ENCODE measurements at places on chromosomes 13 and 19.

DNA sequence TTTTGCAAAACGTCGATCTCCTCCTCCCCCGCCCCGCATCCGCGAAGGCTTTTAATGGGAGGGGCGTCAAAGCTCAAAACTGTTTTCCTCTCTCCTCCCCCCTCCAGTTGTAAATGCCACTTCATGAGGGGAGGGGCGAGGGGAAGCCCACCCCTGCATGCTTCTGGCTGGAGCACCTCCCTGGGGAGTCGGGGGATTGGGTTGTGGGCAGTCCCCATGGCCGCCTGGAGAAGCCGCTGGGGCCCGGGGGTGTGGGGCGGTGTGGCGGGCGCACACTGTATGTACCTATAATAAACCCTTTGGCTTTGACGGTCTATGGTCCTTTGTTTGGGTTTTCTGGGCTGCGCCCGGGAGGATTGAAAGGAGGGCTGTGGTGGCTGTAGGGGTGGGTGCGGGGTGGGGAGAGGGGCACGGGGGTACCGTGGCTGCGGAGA lies 505 bp upstream of the SHKBP1 start:
- no peak for DNase-seq

DNA sequence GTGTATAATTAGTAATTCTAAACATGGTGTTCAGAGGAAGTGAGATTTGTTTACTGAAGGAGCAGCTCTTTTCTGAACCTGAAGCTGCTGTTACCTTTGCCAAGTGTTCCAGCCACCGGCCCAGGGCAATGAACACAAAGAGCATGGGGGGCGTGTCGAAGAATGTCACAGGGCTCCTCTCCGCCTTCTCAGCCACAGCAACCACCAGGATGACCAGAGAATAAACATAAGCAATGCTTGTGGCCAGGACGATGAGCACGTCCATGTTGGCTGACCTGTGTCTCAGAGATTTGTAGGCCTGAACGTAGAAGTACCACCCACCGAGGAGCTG lies 53.1 kb downstream of the ATP7B start:
- DNase-seq: no peak

DNA sequence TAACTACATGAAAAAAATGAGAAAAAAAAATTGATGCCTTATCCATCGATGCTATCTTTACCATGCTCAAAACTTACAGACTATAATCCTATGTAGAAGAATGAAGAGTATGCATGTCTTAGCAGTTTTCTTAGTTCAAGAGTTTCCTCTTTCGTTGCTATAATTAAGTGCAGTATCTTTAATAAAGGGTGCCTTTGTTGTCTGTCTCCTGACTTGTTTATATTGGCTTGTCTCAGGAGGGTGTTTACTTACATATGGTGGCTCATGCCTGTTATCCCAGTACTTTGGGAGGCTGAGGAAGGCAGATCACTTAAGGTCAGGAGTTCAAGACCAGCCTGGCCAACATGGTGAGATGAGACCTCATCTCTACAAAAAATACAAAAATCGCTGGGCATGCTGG lies 44.3 kb downstream of the MTMR6 start:
- no peak for DNase-seq

GRCh38 chr13:62482351-62482750 lies 1066.7 kb upstream of the PCDH20 start:
- DNase-seq: no peak

DNA sequence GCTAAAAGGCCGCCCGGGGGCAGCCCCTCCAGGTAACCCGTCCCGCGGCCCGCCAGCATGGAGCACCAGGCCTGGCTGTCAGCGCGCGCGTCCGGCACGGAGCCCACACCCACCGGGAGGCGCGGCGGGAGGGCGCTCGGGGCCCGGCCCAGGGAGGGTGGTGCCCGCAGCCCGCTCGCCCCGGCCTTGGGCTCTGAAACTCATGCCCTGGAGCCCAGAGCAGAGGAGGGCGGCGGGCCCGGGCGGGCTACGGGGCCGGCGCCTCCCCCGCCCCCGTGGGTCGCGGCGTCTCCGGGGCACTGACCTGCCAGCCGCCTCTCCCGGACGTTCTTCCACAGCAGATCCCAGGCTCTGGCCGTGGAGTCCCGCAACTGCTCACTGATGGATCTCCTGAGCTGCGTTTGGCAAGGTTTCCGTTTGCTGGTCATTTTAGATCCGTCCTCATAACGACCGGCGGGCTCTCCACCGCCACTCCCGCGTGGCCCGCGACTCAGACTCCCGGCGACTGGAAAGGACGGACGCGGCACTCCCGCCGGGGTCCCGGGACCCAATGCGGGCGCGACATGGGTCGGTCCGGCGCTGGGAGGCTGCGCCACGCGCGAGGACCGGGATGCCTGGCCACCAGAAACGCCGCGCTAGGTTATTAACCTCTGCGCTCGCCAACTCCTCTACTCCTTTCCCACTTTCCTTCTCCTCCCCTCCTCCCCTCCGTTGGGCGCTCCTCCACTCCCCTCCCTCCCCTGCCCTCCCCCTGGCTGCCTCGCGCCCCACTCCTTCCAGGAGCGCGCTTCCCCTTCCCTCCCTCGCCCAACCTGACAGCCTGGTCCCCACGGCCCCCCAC lies 64.7 kb upstream of the STARD13 start:
- DNase-seq: peak; percentile 14

GRCh38 chr19:47819858-47820257 lies 1.9 kb upstream of the CRX start:
- no peak for DNase-seq

DNA sequence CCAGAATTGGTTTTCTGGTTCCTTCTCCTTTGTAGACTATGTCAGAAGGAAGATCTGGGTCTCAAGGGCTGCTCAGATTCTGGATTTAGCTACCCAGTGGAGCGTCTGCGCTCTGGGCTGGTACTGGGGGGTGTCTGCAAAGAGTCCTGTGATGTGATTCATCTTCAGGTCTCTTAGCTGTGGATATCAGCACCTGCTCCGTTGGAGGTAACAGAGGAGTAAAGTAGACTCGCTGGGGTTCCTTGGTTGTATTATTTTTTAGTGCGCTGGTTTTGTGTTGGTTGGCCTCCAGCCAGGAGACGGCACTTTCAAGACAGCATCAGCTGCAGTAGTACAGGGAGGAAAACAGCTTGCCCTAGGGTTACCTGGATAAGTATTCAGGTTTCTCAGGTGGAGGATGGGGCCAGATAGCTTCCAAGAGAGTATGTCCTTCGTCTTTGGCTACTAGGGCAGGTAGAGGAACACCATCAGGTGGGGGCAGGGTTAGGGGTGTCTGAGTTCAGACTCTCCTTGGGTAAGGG lies 10.4 kb upstream of the KLK15 start:
- DNase-seq: no peak

GRCh38 chr13:49439609-49440008 lies 4.3 kb downstream of the CAB39L start:
- no peak for DNase-seq

DNA sequence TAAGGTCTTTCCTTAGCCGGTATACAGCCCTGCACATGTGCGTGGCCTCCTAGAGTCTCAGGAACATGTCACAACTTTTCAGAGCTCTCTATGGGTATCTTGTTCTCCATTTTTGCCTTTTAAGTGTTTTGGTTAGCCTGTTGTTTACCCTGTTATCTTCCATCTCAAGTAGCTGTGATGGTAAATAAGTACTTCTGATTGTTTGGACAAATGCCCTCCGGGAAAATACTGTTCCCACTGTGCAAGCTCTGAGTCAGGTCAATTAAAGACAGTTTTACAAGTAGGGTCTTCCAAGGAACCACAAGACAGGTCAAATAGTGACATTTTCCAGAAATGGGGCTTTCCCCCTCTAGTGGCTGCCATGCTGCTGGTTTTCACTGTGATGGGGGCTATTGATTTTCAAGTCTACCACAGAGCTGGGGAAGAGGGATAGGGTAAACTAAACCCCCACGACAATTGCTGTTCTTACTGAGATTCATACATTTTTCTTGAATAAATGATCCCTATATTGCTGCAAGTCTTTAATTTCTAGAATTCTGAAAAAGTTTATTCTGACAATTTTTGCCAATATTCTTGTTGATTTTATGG lies 109.5 kb downstream of the TM9SF2 start:
- DNase-seq: no peak

GRCh38 chr19:3175781-3176714 lies 2.5 kb upstream of the S1PR4 start:
- no peak for DNase-seq

DNA sequence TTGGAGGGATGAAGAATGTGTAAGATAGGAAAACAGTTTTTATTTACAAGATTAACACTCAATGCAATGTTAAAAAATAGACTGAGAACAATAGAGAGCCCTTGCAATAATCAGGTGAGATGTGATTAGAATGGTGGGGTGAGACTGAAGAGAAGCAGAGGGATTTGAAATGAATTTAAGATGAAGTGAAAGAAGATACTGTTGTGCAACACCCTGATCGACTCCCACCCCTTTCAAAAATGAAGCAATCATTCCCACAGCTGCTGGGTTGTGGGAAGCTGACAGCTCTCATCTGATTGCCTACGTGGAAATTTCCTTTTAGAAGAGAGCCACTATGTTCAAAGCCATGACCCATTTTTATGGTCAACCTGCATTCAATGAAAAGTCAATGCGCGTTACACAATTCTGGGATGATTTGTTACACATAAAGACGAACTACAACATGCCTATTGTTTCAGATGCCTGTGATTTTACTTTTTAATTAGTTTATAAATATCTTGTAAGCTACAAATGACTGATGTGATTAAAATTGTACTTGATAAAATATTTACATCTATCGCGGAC lies 1374.8 kb downstream of the PCDH9 start:
- DNase-seq: no peak

DNA sequence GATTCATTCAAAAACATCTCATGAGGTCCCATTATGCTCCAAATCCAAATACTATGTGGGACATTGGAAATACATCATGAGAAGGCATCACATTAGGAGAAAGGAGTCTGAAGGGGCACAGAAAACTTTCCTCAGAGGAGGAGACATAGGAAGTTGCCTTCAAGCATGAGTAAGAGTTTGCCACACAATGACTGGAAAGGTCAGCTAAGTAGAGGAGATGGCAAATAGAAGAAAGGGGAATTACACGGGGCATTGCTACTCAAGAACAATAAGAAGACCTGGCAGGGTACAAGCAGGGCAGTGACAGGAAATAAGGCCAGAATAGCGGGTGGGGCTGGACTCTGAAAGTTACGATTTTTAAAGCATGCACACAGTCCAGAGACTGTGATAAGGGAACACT lies 231.6 kb downstream of the SPRY2 start:
- no peak for DNase-seq

DNA sequence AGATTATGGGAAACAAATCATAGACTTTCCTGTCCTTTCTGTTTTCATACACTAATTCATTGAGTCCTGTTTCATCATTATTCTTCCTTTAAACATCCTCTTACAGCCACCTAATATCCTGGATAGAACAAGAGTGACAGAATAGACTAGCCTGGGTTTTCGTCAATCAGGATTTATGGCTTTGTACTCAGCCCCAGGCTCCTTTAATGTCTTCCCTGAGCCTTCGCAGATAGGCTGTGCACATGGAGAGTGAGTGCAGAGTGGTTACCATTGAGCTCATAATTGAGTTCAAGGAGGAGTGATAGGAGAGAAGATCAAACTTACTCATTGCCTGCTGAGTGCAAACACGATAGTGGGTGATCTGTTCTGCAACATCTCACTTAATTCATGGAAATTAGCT lies 304.9 kb downstream of the TDRD3 start:
- DNase-seq: no peak

DNA sequence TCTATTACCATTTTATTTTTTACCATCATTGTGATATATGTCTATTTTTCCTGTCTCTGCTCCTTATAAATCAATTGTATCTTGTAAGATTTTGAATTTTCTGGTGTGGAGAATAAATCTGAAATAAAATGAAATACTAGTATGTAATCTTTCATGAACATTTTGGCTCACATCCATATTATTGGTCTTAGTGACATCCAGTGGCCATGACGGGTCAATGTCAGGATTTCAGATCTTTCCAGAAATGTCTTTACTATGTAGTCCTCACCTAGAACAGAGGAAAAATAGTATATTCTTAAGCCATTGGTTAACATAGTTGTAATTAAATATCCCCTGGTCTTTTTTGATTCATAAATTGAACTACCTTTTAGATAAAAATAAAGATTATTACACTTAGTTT lies 109.8 kb upstream of the GPC6 start:
- no peak for DNase-seq

DNA sequence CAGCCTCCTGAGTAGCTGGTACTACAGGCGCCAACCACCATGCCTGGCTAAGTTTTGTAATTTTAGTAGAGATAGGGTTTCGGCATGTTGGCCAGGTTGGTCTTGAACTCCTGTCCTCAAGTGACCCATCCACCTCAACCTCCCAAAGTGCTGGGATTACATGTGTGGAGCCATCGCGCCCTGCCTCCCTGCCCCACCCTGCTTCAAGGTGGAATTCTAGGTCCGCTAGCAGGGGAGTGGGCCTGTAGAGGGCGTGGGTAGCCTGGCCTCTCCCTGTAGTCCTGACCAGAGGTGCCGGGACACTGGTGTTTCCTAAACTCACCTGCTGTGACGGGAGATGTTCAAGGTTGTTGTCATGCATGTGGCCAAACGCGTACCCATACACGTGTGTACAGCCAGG lies 398 bp downstream of the SLC25A41 start:
- DNase-seq: no peak

DNA sequence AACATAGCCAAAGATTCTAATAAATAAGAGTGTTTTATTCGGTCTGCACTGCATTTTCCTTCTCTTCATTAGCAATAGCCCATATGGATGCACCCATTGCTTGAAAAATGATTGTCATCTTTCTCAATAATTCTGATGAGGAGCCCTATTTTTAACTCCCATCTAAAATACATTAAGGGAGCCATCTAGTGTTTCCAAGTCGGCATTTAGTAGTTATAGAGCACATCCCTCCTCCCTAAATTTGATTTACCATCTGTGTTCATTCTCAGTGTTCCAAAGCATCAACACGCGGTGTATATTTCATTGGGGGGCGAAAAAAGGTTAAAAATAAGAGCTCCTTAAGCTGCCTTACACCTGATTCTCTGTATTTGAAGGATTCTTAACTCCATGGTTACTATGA lies 119.2 kb upstream of the IPO5 start:
- DNase-seq: no peak

DNA sequence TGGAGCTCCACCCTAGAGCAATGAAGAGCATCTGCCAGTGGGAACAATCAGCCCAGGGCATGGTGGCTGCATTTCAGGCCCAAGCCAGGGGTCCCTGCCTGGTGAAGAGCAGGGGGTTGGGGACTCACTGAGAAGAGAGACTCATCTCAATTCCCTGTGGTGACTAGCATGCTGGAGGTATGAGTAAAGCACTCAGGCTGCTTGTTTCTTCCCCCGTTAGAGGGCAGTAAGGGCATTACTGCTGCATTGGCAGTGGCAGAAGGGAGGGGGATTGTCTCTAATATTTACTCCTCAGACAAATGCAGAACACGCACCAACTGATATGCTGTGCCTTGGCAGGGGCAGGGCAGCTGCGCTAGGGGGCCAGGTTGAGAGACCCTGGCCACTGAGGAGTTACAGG lies 329.1 kb downstream of the SLITRK5 start:
- no peak for DNase-seq

All from progenitor cell of endocrine pancreas (in vitro differentiated cells).